Right kidney (tissue), 9 donors: ENCODE measurements at places on chromosomes 1 and 21.

DNA sequence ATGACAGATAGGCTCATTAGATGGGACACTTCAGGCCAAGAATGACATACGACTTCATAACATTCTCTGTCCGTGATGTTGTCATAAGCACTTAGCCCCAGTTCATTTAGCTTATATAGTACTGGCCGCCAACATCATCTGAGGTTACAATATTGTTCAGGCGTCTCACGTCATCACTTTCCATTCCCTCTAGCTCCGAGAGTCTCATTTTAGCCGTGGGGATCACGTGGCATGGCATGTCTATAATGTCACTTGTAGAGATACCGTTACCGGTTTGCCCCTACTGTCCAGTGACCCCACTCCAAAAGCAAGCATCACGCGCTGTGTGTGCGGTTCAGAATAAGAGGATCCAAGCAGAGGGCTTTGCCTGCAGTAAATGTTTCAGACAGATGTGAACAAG, 34.6 kb upstream of the HEATR1 start:
- DNase-seq, result no peak

GRCh38 chr21:41821081-41821755, 54.4 kb upstream of the RIPK4 start:
- no peak for DNase-seq

- no peak for DNase-seq
Measured at GRCh38 chr1:41504114-41505035, 19.9 kb upstream of the EDN2 start.

DNA sequence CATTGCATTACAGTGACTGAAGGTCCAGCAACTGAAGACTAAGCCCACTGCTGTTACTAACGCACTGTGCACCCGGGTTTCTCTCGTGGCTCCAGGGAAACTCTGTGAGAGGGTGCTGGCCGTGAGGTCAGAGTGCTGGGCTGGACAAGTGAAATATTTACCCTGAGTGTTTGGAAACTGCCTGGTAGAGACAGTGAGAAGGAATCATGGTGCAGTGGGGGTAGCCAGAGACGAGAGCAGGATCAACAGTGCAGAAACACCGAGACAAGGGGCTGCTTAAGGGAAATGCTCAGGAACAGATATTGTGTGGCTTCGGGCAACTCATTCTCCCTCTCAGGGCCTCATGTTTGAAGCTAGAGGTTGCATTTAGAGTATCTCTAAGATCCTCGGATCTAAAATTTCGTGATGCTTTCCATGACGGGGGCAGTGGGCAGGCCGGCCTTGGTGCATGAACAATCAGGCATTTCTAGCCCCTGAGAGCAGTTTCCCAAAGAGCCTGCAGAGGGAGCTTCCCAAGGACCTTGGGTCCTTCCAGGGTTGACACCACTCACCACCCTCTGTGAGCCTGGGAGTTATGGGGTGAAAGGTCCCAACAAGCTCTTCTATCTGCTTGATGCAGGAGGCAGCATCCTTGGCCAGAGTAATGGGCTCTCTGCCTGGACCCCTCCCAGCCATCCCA, 9.7 kb downstream of the CD2 start:
- no peak for DNase-seq

- no peak for DNase-seq
Measured at GRCh38 chr1:168893359-168893801, 164.4 kb upstream of the DPT start.

- DNase-seq, result no peak
Measured at GRCh38 chr1:47755101-47755990, 241.8 kb downstream of the TRABD2B start.

- DNase-seq, result no peak
Measured at GRCh38 chr1:214445831-214446614, 105.4 kb downstream of the PTPN14 start.

DNA sequence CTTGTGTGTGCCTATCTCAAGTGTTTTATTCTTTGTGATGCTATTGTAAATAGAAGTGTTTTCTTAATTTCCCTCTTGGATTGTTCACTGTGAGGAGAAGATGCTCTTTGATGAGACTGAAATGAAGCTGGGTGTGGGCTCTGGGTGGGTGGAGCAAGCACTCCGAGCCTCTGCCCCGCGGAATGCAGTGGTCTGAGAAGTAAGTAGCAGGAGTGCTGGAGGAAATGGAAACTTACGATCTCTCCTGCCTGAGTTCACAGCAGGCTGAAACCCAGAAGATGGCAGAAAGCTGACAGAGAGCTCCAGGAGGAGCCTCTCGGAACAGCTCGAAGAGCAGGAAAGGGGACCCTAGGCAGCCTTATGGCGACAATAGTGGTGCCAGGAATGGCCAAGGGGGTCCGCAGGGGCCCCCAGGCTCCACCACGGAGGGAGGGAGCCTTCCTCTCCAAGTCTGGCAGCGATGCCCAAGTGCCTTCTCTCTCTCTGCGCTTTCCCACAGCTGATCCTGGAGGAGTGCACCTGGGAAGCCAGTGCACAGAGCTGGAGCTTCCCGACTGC, 126.8 kb upstream of the COL6A1 start:
- no peak for DNase-seq

DNA sequence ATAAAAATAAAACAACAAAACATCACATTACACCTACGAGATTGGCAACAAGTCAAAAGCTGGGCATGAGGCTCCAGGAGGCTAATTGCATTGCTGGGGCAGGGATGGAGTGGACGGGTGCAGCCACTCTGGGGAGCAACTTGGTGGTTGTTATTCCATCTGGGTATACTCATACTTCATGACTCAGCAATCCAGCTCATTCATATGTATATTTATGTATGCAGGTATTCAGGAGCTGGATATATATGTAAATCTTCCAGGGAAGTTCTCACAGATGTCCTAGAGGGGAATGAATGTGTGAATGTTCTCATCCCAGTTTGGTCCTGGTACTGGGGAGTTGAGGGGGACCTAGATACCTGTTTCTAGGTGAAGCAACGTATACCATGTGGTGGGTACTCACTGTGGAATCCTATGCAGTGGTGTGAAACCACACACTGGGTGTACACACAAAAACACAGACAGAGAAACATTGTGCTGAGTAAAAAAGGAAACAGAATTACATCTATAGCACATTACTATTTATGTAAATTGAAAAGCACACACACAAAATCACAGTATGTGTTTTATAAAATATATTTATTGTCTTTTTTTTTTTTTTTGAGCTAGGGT, 79.7 kb upstream of the RAB4A start:
- DNase-seq, result no peak

DNA sequence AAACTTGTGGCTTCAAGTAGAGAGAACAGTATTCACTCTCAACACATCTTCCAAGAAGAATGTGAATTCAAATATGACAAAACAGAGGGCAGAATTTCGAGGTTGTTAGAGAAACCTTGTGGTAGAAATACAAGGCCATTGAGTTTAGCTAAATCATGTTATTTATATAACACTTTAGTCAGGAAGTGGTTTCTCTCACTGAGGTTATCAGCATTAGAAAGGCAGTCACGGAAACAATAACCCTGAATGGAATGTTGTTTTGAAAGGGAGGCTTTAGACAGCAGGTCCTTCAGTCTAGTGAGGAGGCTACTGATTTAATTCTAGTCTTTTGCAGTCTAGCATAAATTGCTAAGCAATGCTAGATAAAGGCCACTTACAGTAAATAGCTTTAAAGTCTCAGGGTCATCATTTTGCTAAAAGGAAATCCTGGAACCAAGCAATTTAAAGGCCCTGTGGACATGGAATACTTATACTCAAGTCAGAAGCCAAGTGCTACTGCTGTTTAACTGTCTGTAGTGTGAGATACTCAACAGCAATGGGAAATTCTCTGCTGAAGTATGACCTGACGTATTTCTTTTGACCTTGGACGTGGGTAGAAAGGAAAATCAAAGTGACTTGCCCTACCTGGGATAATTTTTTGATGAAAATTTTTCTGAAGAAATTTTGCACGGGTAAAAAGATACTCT, 89.0 kb upstream of the CHODL start:
- DNase-seq, result no peak

- DNase-seq, result no peak
Measured at GRCh38 chr1:172764378-172764777, 105.5 kb downstream of the FASLG start.

DNA sequence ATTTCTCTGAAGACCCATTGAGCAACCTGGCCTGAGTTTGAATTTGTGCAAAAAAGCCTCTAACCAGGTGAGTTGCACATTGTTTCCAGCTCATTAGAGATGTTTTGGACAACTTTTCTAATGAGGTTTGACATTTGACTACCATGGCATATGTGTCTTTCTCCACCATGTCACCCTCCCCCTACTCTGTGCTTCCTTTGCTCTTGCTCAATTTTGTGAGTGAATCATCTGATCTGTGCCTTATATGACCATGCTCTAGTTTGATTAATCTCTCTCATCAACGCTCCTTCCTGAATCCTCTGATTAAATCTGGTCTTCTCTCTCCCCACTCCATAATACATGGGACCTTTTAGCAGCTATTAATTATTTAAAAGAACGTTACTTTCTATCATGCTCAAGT, 144.8 kb upstream of the SAMSN1 start:
- no peak for DNase-seq

DNA sequence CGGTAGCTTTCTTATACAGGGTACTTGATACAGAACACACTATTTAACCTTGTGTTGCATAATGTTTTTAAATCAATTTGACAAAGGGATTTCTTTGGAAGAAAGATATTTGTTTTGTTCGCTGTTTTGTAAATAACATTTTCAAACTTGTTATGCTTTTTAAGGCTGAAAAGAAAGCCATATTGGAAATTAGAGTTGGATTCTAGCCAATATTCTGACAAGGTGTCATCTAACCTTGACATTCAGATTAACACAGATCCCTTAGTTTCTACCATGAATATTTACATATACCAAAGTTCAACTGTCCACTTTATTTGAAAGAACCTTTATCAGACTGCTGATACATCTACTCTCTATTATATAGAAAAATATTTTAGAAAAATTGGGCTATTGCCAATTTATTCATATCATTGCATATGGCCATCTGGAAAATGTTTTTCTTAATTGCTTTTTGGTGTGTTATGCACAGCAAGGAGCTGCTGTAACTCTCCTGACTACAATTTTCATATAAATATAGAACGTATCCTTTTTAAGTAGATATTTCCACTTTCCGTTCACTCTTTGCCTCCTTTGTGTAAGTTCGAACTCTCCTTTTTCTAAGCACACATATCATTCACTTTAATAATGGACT, 206.3 kb downstream of the NCAM2 start:
- DNase-seq, result no peak

DNA sequence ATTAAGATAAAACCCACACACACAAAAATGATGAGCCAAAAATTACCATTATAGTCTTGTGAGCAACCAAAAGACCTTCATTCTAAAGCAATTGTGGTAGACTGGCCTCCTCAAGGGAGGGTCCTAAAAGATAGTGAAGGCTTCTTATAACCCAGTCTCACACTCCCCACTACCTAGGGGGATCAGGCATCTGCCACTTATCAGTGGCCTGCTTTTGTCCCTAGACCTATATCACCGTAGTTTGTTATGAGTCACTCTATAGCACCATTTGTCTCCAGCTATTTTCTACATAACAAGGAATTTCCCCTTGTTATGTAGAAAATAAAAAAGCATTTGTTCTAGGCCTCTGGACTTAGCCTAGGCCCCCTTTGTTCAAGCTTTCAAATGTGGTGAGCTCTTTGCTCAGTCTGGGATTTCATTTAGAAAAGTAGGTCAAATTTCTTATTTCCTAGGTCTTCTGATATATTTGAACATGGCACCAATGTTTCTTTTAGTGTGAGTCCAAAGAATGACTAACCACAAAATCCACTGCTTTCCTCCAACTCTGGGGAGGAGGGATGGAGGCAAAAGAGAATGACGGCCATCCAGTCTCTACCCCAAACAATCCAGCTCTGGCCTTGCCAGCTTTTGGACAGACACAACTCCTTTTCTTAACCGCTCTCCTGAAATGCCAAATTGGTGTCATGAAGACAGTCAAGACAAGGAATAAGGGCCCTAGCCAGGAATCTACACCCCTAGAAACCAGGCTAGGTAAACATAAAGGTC, 8.9 kb downstream of the ADAR start:
- no peak for DNase-seq

DNA sequence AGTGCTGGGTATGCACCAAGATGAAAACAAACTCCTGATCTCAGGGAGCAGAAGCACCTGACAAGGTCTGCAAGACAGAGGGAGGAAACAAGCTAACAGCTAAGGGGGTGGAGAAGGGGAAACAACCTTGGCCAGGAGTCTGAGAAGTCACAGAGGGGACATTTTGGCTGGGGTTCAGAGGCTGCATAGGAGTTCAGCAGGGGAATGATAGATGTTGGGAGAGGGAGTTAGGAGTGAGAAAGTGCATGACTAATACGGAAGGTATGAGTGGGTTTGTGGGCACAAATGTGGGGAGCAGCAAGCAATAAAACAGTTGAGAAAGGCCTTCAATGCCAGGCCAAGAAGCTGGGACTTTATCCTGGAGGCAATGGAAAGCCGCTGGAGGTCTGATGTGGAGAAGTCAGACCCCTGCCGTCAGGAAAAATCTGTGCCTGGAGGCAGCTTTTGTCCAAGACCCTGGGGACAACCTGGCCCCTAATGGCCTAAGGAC, 16.4 kb downstream of the EPHA2 start:
- no peak for DNase-seq

DNA sequence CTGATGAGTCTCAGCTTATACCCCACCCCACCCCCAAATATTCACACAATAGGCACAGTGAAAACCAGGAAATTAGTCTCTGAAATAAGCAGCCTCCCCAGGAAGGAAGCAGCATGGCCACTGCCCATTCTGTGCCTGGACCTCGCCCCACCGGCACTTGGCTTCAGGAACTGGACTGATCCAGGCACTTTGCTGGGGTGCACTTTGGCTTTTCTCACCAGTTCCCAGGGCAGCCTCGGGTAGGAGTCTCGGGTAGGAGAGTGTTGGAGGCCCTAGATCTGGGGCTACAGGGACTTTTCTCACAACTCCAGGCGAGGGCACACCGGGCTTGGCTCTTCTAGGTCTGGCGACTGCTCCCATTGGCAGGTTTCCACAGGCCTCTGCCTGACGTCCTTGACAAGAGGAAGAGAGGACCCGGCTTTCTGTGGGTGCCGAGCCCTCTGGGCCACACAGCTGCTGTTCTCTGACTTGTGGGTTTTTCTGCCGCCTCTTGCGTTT, 18.7 kb downstream of the ADARB1 start:
- DNase-seq, result no peak

GRCh38 chr21:17455028-17455353, 57.9 kb upstream of the CXADR start:
- peak; percentile 13 for DNase-seq

- no peak for DNase-seq
Measured at GRCh38 chr1:60423146-60423780, 349.7 kb upstream of the C1orf87 start.

GRCh38 chr1:107941531-107941930, 23.4 kb downstream of the VAV3 start:
- DNase-seq, result no peak
